NCI-H1092 (cell line): ENCODE measurements at places on chromosomes 11 and 22.

GRCh38 chr11:115724666-115725065 lies 220.5 kb upstream of the CADM1 start:
- no peak for DNase-seq

GRCh38 chr11:20259506-20259905 lies 99.2 kb upstream of the DBX1 start:
- DNase-seq: no peak

- DNase-seq: no peak
These were observed 20.4 kb downstream of the C22orf23 start for GRCh38 chr22:37932821-37933578.

- no peak for DNase-seq
These were observed 2.9 kb downstream of the SMARCB1 start for GRCh38 chr22:23789638-23790037.

DNA sequence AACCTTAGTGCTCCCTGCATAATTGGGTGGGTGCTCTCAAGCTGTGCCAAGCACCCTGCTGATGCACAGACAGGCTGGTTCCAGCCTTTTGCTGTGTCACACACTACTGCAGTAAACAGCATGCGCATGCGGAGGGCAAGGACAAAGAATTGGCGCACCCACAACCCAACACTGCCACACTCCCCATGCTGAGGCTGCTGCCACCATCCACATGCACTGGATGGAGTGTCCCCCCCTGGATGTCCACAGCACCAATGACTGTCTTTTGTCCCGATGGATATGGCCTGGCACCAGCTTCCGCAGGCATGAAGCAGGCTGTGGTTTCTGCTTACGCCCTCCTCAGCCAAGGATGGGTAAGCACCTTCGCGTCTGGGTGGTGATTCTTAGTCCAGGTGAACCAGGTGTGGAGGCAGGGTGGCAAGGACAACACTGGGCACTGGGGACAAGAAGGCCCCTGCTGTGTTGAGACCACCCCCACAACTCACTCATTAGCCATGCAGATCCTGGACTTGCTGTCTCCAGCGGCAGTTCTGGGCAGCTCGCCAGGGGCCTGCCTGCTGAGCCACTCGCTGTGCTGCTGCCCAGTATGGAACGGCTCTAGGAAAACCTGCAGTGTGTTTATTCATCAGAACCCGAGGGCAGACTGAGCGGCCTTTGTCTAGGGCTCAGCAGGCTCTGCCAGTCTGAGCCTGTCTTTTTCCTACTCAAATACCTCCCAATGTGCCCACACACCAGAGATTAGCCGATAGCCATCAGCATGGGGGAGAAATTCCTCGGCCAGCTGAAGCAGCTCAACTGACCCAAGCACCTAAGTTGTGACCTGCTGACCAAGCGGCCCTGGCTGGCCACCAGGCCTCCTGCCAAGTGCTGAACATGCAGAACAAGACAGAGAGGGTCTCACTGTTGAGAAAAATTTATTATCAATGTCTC lies 8.2 kb upstream of the NAP1L4 start:
- DNase-seq: peak; percentile 94

- DNase-seq: no peak
These were observed 19.2 kb downstream of the PIM3 start for GRCh38 chr22:49979587-49980264.

- peak; percentile 71 for DNase-seq
These were observed 52.8 kb upstream of the TENM4 start for GRCh38 chr11:79493555-79494171.

- no peak for DNase-seq
These were observed 18.5 kb upstream of the B4GALNT4 start for GRCh38 chr11:350723-351255.

DNA sequence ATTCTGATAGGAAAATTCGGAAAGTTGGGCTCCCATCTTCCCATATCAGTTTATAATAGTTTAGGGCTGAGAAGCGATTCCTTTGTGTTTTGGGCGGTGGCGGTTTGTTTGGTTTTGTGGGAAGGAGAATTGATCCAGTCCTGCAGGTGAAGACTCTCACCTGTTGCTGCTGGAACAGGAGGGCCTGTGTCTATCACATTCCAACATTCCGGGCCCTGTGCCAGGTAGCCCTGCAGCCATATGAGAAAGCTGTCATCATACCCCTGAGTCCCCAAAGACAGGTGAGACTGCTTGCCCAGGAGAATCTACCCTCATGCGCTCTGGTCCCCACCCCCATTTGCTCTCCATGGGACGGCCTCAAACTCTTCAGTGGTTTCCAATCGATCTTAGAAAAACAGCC lies 62.1 kb downstream of the TRAF6 start:
- DNase-seq: no peak

DNA sequence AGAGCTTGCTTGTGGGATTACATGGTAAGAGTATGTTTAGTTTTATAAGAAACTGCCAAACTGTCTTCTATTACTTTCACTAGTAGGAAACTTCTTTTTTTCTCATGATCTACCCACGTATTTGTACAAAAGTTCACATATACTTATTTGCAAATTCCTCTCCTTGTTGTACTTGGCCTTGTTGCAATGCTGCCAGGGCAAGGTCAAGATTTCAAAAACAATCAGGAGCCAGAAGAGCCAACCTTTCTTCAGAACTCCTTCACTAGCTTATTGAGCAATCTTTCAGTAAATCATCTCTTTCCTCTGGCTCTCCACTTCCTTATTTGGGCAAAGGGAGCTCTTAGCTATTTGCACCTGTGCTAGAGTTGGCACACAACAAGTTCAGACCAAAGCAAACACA lies 9.7 kb downstream of the SRSF8 start:
- DNase-seq: no peak

DNA sequence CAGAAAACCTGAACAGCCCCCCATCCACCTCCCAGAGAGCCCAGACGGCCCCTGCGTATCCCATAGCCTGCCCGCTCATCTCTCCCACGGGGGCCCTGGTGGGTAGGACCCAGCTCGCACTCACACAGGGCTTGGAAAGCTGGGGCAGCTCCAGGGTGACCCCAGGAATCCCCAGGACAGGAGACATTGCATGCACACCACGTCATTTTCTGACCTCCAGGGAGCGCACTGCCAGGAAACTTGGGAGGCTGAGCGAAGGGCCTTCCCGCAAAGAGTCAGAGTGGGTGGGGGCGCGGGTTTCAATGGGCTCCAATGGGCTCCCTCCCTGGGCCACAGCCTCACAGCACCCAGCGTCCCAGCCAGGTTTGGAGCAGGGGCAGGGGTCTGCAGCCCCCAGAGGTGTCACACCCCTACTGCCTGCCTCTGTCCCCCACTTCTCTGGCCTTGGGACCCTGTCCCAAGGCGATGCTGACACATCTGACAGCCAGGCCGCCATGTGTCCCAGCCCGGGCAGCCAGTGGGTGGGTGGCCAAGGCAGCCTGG lies 8.2 kb upstream of the SYT8 start:
- DNase-seq: no peak

GRCh38 chr22:28072066-28072465 lies 153.0 kb upstream of the PITPNB start:
- no peak for DNase-seq

GRCh38 chr11:12216041-12216451 lies 105.7 kb downstream of the MICAL2 start:
- no peak for DNase-seq

GRCh38 chr11:124302347-124303125 lies 11.2 kb downstream of the OR8D1 start:
- DNase-seq: no peak

GRCh38 chr11:19955660-19956059 lies 204.6 kb downstream of the DBX1 start:
- DNase-seq: no peak

DNA sequence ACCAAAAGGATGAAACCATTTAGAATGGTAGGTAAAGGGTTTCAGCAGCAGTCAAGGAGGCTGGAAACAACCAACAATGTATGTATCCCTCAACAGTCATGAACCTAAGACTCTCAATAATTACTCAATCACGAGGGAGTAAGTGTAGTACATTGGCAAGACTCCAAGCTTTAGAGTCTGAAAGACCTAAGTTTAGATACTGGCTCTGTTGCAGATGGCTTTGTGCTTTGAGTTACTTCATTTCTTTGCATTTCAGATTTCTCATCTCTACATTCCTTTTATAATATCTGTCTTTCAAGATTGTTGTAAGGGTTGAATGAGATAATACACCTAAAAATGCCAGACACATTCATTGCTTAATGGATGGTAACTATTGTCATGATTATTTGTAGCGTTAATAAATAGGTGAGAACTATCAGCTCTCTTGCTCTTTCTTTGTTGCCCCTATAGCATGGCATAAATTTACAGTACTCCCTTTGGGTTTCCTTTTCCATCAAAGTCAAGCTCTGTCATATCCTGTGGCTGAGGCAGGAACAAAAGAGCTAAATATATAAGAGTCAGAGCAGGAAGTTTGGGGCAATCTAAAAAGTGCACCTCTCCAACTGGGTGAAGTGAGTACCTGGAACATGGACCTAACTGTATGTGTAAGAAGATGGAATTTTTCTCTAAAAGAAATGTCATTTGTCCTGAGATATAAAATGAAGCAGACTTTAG lies 228.2 kb upstream of the ZC3H12C start:
- DNase-seq: no peak

DNA sequence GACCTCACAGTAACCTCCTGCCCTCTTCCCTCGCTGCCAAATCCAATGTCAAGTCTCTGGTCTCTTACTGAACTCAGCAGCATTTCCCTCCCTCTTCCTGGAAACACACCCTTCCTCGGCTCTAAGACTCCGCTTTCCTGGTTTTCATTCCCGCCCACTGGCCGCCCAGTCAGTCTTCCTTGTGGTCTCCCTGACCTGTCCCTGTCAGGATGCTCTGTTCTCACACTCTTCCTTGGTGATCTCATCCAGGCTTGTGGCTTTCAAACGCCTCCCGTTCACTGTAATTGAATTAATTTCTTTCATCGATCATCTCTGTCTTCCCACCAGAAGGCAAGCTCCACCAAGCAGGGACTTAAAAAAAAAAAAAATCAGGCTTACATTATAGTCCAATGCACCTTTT lies 33.5 kb downstream of the MYO18B start:
- no peak for DNase-seq

DNA sequence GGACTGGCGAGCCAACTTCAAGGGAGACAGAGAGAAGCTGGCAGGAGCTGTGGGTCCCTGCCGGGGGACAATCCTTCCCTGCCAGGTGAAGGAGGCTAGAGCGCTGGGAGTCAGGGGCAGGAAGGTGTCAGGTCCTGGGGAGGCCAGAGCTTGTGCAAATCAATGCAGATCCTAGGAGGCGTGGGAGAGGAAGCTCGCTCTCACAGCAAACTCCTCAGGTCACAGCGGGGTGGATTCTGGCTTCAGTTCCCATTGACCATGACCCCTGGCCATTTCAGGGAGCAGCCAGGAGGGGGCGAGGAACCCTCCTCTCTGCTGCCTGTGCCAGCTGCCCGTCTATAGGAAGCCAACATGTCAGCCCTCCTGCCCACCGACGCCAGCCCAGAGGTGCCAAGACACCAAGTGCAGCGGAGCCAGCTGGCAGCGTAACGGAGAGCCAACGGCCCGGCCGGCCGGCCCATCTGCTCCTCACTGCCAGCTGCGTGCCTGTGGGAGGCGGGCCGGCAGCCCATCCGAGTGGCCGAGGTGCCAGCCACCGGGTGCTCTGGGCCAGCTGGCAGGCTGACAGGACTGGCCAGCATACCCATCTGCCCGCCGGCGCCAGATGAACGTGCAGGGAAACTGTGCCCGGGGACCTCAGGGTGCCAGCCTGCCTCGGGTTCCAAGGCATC lies 374.8 kb downstream of the MIAT start:
- DNase-seq: peak; percentile 81

DNA sequence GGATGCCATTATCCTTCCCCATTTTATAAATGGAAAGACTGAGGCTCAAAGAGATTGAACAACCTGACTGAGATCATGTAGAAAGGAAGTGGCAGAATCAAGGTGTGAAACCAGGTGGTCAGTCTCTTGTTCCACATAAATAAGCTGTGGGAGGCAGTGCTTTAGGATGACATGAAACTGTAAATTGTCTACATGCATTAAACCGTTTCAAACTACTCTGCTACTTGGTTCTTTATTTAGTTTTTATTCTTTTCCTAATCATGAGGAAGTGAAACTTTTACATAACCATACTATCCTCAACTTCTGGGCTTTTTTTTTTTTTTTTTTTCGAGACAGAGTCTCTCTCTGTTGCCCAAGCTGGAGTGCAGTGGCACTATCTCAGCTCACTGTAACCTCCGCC lies 34.9 kb downstream of the CADM1 start:
- DNase-seq: no peak

DNA sequence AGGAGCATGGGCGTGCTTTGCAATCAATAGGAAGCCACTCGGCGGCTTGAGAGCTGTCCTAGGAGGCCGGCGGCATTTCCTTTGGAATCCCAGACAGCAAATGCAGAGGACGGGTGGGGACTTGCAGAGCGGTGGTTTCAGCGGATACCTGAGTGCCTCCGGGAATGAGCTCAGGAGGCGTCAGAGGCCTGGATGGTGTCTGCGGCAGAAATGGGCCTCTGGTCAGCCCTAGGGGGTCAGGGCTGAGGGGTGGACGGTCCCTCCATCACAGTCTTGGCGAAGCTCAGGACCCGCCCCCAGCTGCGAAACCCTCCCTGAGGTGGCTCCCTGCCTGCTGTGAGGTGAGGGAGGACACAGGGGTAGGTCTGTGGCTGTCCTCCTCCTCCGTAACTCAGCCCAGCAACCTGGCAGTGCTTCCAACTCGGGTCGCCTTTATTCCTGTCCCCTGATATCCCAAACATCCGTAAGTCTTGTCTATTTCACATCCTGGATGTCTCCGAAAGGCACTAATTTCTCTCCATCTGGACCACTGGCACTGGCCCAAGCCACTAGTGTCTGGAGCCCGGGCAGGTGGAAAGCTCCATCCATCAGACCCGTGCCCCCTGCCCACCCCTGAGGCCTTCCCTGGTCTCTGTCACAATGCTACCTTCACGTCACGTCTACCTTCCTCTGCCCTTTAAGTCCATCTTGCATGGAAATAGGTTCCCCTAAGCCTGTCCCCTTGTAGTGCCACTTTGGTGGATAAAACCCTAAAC lies 686.6 kb downstream of the BRD1 start:
- no peak for DNase-seq

GRCh38 chr11:90635151-90635550 lies 412.3 kb upstream of the CHORDC1 start:
- DNase-seq: no peak

- no peak for DNase-seq
These were observed 482.1 kb upstream of the ANO5 start for GRCh38 chr11:21710809-21711208.
